Foreskin keratinocyte (primary cell): ENCODE measurements at places on chromosomes 5 and 9. TPM values are rescaled to one million over a fixed set of nuclear protein-coding genes. Genes with fewer than 3 reads are reported as not detected.

Gene RNF180
- 5.7 and 5.9 TPM in 2 replicates for total RNA-seq

Gene SERF1A
- 1.8 and 2.8 TPM in 2 replicates for total RNA-seq

Gene ADAMTS13
- total RNA-seq = 0.28 and 0.65 TPM in 2 replicates

Gene ADGRD2
- 0.07 TPM in 1 of 2 replicates, not detected in the other for total RNA-seq

Gene PCDHB13
- total RNA-seq = 0.07 TPM in 1 of 2 replicates, not detected in the other

Gene PCDHAC1
- 0.11 and 0.31 TPM in 2 replicates for total RNA-seq

Gene REEP2
- total RNA-seq = 3.0 TPM in 2 replicates

Gene OBP2B
- total RNA-seq = not detected in 2 replicates

Gene TXN
- total RNA-seq = 448 and 462 TPM in 2 replicates

Gene OTULIN
- total RNA-seq = 25.2 and 26.2 TPM in 2 replicates

Gene PCDHGC4
- 0.28 and 0.54 TPM in 2 replicates for total RNA-seq

Gene AGXT2
- total RNA-seq = not detected in 2 replicates

Gene BRD3OS
- 15.7 and 17.0 TPM in 2 replicates for total RNA-seq

Gene KLF9
- 4.5 and 5.7 TPM in 2 replicates for total RNA-seq

Gene TPPP
- 0.14 and 0.44 TPM in 2 replicates for total RNA-seq

Gene IFNA21
- not detected in 2 replicates for total RNA-seq

Gene CDH6
- not detected in 2 replicates for total RNA-seq

Gene PCDHGC5
- total RNA-seq = 0.42 and 1.5 TPM in 2 replicates

Gene NIPAL4
- total RNA-seq = 5.6 and 13.0 TPM in 2 replicates

Gene EQTN
- total RNA-seq = 0.27 TPM in 1 of 2 replicates, not detected in the other
